ENCODE measurements at places on chromosomes 1 and 21. TPM values are rescaled to one million over a fixed set of nuclear protein-coding genes. Genes with fewer than 3 reads are reported as not detected.

DNA sequence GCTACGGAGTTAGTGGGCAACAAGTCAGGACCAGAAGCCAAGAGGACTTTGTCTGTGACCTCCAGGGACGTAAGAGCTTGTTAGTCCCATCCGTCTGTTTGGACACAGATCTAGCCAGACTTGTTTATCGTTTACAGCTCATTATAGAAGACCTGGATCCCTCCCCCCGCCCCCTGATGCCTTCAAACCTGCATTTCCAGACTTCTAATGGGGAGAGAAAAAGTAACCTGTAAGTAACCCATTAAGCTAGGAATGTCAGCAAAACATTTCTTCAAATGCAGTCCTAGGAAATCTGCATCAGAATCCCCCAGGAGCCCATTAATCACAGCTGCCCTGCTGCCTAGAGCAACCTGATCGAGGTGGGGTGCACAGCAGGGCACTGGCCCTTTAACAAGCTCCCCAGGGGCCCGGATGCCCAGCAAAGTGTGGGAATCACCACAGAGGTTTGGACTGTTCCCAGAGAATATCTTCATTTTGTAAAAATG lies 1.4 kb upstream of the MAD2L2 start:
- no peak overlapping the region for H3K27ac ChIP-seq
- peak overlapping the region; percentile 91 for H3K4me3 ChIP-seq
- no peaks in the 10 kb centered on the region for H3K36me3 ChIP-seq
- H3K27me3 ChIP-seq: no peaks in the 10 kb centered on the region

HAPLN2 gene
- 0.22 TPM for total RNA-seq

GRCh38 chr1:57026624-57027354 lies 61.0 kb upstream of the C8B start:
- peaks cover 6% of the 10 kb centered on the region for H3K36me3 ChIP-seq
- no peak for DNase-seq
- no peaks in the 10 kb centered on the region for H3K27me3 ChIP-seq
- no peak overlapping the region for H3K4me3 ChIP-seq
- no peaks in the 10 kb centered on the region for H3K4me1 ChIP-seq

DNA sequence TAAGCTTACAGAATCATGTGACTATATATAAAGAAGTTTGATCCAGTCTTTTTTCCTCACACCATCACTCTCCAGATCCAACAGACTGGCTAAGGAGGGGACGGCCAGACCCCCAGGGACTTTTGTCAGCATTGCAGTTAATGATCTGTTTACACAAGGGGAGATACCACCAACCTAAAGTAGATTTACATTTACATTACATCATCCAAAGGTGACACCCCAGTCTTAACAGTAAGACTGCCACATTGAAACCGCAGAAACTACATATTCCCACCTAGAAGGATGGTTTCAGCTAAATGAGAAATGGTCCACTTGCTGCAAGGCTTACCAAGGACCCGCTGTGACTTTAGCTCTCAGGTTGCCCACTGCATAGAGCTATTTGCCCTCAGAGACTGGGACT lies 3.4 kb downstream of the RCAN1 start:
- H3K36me3 ChIP-seq: no peaks in the 10 kb centered on the region
- no peak overlapping the region for H3K4me3 ChIP-seq
- H3K27me3 ChIP-seq: peaks cover 14% of the 10 kb centered on the region
- peaks cover 37% of the 10 kb centered on the region for H3K4me1 ChIP-seq

GRCh38 chr1:53166912-53167311 lies 24.5 kb upstream of the SLC1A7 start:
- no peaks in the 10 kb centered on the region for H3K4me1 ChIP-seq
- peaks cover 2% of the 10 kb centered on the region for H3K27me3 ChIP-seq
- no peak overlapping the region for H3K4me3 ChIP-seq
- no peaks in the 10 kb centered on the region for H3K36me3 ChIP-seq
- no peak for DNase-seq

NBPF4 gene
- not detected for total RNA-seq

Data from activated T-cell treated with anti-CD3 and anti-CD28 coated beads, Interleukin-2, amount 50 U/mL, for 72 hours (primary cell).